ENCODE measurements at places on chromosomes 7 and 10. TPM values are rescaled to one million over a fixed set of nuclear protein-coding genes. Genes with fewer than 3 reads are reported as not detected.

The SLC39A12 gene
- not detected for polyA plus RNA-seq

The H2BK1 gene
- polyA plus RNA-seq = not detected

The SPACDR gene
- polyA plus RNA-seq = 0.76 TPM

The DNAJC12 gene
- polyA plus RNA-seq = 8.3 TPM

The C10orf67 gene
- polyA plus RNA-seq = 0.14 TPM

The REEP3 gene
- 36.5 TPM for polyA plus RNA-seq

The SLC18A3 gene
- not detected for polyA plus RNA-seq

The NXPH1 gene
- polyA plus RNA-seq = not detected

The PLEKHS1 gene
- not detected for polyA plus RNA-seq

The FFAR4 gene
- polyA plus RNA-seq = not detected

The HTRA1 gene
- polyA plus RNA-seq = 179 TPM

The UPK3B gene
- not detected for polyA plus RNA-seq

The DYNC1I1 gene
- polyA plus RNA-seq = 0.06 TPM

The OR13A1 gene
- not detected for polyA plus RNA-seq

The STN1 gene
- polyA plus RNA-seq = 17.1 TPM
